Activated CD8-positive, alpha-beta memory T cell treated with anti-CD3 and anti-CD28 coated beads, Interleukin-2, amount 10 ng/mL, durations not matched to agents 7 days and 5 days (primary cell): ENCODE measurements at places on chromosomes 1 and 21. TPM values are rescaled to one million over a fixed set of nuclear protein-coding genes. Genes with fewer than 3 reads are reported as not detected.

DNA sequence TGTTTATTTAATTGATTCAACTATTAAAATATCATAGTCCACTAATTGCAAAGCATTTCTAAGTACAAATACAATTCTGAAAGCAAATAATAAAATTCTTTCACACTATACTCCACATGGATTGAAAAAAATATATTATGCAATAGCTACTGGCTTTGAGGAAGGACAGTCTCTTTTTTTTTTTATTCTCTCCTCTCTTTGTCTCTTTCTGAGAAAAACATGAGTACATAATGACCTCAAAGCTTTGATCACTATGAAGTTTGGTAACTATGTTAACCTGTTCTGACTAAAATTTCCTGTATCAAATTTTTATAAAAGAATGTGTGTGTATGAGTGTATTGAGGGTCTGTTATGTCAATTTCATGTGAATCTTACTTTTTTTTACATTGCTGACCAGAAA lies 96.2 kb downstream of the RGS2 start:
- H3K4me3 ChIP-seq, result no peak overlapping the region
- no peak for DNase-seq
- H3K4me1 ChIP-seq, result peaks cover 1% of the 10 kb centered on the region
- no peaks in the 10 kb centered on the region for H3K36me3 ChIP-seq
- peaks cover 5% of the 10 kb centered on the region for H3K27me3 ChIP-seq
- no peak overlapping the region for H3K27ac ChIP-seq

DNA sequence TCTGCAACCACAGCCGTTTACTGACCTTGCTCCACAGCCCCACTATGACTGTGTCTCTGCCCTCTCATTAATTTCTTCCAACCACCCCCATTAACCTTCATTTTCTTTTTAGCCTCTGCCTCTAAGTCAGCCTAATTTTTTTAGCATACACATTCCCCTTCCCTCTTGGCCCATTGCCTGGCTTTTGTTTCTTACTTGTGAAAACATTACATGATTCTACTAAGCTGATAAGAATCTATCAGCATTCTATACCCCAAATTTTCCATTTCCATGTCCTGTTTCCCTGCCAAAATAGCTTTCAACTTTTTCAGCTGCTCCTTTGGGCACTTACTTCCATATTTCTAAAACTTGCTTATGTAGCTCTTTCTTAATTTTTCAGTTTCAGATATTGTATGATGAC lies 79.8 kb downstream of the PCP4 start:
- H3K27ac ChIP-seq, result no peak overlapping the region
- no peaks in the 10 kb centered on the region for H3K36me3 ChIP-seq
- no peak overlapping the region for H3K4me3 ChIP-seq

GRCh38 chr1:200889571-200889970 lies 5.1 kb upstream of the INAVA start:
- no peaks in the 10 kb centered on the region for H3K36me3 ChIP-seq
- H3K4me1 ChIP-seq, result peaks cover 62% of the 10 kb centered on the region
- peak; percentile 59 for DNase-seq
- H3K4me3 ChIP-seq, result no peak overlapping the region

- no peak overlapping the region for H3K27ac ChIP-seq
- H3K4me1 ChIP-seq, result peaks cover 36% of the 10 kb centered on the region
- no peak for DNase-seq
Observed at GRCh38 chr21:34204481-34205439, 131.4 kb downstream of the MRPS6 start.

DNA sequence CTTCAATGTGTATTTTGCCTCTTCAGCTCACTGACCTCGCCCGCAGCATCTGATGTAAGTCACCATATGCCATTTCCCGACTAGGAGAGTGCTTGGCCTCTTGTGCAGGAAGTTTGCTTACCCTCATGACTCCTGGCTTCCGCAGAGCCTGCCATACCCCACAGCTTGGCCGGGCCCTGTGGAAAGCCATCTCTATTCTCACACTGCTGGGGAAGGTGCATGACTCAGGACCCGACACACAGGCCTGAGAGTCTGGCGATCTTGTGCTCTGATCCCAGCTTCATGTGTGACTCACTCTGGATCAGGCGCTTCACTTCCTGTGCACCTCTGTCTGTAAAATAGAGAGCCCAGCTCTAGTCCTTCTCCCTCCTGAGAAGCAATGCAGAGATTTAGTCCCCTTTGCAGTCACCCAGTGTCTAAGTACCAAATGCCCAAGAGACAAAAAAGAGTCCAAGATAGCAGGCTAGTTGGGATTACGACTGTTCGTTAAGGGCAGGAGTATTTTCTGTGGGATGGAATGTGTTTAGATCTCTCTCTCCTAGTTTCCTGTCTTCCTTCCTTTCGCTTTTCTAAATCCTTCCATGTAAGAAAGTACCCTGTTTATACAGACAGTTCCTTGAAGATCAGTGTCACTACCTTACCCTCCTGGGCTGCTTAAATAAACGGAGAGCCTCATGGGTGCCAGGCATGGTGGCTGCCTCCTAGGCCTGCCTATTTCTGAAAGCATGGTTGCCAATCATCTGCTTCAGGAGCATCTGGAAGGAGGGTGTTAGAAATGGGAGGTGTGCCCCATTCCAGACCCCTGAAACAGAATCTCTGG lies 62.8 kb upstream of the KIF26B start:
- H3K27ac ChIP-seq, result no peak overlapping the region
- DNase-seq, result no peak
- H3K27me3 ChIP-seq, result no peaks in the 10 kb centered on the region
- no peaks in the 10 kb centered on the region for H3K4me1 ChIP-seq
- H3K36me3 ChIP-seq, result no peaks in the 10 kb centered on the region
- H3K4me3 ChIP-seq, result no peak overlapping the region

- no peaks in the 10 kb centered on the region for H3K36me3 ChIP-seq
- H3K4me3 ChIP-seq, result no peak overlapping the region
- DNase-seq, result no peak
- no peaks in the 10 kb centered on the region for H3K4me1 ChIP-seq
- no peaks in the 10 kb centered on the region for H3K27me3 ChIP-seq
Observed at GRCh38 chr1:245121523-245121922, 33.3 kb upstream of the KIF26B start.

DNA sequence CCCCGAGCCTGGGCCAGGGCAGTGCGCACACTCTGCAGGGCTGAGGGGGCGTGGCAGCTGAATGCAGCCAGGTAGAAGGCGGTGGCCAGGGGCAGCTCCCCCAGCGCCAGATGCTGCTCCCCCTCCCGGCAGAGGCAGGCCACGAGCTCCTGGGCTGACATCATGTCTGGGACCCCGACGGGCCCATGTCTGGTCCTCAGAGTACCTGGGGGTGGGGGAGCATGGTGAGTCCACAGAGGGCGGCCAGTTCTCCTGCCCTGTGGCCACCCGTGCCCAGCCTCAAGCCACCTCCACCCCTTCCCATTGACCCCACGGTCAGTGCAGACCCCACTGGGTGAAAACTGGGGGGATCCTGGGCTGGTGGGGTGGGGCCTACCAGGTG lies 838 bp downstream of the TTC34 start:
- no peak overlapping the region for H3K27ac ChIP-seq
- H3K4me1 ChIP-seq, result peaks cover 2% of the 10 kb centered on the region
- no peaks in the 10 kb centered on the region for H3K27me3 ChIP-seq
- no peak for DNase-seq
- no peaks in the 10 kb centered on the region for H3K36me3 ChIP-seq
- H3K4me3 ChIP-seq, result no peak overlapping the region

GRCh38 chr1:27031235-27032118 lies 18.8 kb upstream of the TENT5B start:
- no peak overlapping the region for H3K4me3 ChIP-seq
- H3K27ac ChIP-seq, result no peak overlapping the region
- H3K4me1 ChIP-seq, result no peaks in the 10 kb centered on the region
- H3K27me3 ChIP-seq, result peaks cover 8% of the 10 kb centered on the region

- DNase-seq, result no peak
- H3K36me3 ChIP-seq, result no peaks in the 10 kb centered on the region
- H3K27ac ChIP-seq, result no peak overlapping the region
- H3K4me1 ChIP-seq, result no peaks in the 10 kb centered on the region
- H3K27me3 ChIP-seq, result no peaks in the 10 kb centered on the region
- no peak overlapping the region for H3K4me3 ChIP-seq
Observed at GRCh38 chr21:10616535-10616934, 95.2 kb downstream of the TPTE start.

- DNase-seq, result no peak
- no peaks in the 10 kb centered on the region for H3K27me3 ChIP-seq
- peaks cover 34% of the 10 kb centered on the region for H3K4me1 ChIP-seq
- H3K4me3 ChIP-seq, result peak within 1 kb of the TSS; percentile 83
Observed at GRCh38 chr1:155207806-155208540, at the start of gene THBS3. TSS of gene THBS3 (minus strand) at chr1:155207897. CDS start at chr1:155207876, 21 bp downstream.

KLHDC7A gene
- not detected for total RNA-seq

TOMM20 gene
- 71.1 TPM for total RNA-seq

AGT gene
- not detected for total RNA-seq

HFM1 gene
- not detected for total RNA-seq

PINK1 gene
- total RNA-seq, result 5.3 TPM
